ENCODE measurements at places on chromosomes 3 and 15.

DNA sequence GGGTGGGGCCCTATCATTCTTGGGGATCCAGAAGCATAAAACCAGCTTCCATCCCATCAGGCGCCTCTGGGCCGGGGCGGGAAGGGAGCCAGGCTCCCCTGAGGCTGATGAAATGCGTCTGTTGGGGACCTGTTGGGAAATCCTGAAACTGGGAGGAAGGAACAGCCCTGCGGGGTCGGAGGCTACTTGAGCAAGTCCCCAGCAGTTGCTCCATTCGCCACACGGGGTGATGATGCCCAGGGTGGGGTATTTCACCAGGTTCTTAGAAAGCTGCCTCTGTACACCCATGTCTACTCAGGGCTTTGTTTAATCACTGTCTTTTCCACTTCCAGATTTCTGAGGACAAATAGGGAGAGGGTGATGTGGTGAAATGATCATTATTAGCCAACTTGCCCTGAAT lies 25.4 kb upstream of the TSEN2 start:
- DNase-seq: no peak

DNA sequence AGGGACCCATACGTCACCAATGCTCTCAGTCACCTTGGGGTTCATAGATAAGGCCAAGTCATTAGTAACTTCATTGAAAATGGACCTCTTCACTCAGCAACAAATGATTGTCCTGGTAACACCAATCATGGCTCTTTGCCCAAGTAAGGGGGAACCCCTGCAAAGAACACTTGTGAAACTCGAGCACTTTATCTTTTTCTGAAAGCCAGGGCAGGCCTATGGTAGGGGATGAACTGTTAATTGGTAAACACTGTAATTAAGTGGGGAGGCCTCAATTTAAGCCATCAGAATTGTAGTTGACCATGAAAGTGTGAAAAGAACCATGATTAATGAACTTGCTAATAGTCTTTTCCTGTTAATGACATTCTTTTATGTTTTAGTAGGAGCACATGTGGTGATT lies 73.3 kb downstream of the ABHD5 start:
- DNase-seq: no peak

- no peak for DNase-seq
Observed at GRCh38 chr3:157023226-157023625, 136.7 kb downstream of the CCNL1 start.

GRCh38 chr3:174859114-174859735 lies at the start of gene NAALADL2:
Gene NAALADL2 (plus strand): TSS chr3:174859334.
- DNase-seq: no peak

DNA sequence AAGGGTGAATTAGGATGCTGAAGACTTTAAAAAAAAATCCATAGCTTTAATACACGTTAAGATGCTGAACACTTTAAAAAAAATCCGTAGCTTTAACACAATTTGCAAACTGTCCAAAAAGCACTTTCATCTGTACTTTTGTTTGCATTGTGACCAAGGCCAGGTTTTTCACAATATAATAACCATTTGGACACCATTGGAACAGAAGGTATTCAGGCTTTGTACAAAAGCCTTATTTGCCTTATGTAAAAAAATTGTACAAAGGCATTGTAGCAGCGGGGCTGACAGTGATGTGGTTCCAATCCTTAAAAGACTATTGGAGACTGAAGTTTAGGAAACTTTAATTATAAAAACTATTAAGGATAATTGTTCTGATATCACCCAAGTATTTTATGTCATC lies 15.2 kb upstream of the ICE2 start:
- no peak for DNase-seq

DNA sequence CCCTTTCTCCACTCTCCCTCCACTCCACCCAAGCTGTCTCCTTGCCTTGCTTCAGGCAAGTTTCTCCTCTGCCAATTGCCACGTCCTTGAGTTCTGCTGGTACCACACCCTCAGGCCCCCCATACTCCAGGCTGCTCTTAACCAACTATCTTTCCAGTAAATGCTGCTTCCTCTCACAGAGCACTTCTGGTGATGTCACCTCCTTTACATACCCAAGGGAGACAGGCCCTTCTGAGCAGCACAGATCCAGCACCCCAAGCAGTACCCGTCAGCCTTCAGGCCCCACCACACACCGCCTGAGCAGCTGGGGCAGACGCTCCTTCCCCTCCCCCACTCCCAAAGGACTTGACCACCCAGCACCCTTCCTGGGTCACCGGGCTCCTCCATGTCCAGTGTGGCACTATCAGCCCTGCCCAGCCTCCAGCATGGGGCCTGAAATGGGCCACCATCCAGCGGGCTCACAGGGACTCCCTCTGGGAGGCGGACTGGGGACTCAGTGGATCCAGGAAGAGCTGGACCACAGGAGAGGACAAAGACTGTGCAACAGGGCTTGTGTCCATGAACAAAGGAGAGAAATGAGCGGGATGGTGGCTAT lies 50.2 kb downstream of the KLF15 start:
- DNase-seq: no peak

DNA sequence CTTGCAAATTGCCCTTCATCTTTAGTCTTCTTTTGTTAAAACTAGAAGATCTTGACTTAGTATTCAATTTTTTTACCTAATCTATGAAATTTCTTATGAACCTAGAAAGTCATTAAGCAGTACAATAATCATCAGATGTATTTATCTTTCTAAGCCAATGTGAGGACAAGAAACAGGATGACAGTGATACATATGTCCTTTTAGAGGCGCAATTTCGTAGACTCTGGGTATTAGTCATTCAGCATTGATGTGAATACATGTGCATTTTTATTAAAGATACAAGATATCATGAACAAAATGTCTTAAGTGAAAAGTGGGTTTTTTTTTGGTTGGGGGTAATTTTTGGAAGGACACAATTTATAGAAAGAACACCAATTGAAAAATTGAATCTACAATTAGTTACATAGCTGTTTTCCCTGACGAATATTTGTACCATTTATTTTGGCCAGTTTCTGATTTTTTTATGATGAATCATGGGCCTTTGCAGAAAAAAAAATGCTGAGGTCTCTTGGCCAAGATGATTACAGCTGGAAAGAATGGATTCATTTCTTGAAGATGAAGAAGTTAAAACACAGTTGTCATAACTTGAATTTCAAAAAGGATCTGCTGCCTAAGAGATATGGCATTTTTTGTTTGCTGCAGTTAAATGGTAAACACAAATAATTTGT lies 48.9 kb upstream of the AGTR1 start:
- DNase-seq: no peak

- DNase-seq: no peak
Observed at GRCh38 chr3:58666683-58667082, at the start of gene FAM3D. Gene FAM3D (minus strand): TSS chr3:58666774. CDS start chr3:58655563, 11,211 bp downstream.

- no peak for DNase-seq
Observed at GRCh38 chr3:156985711-156986110, 159.6 kb downstream of the LEKR1 start.

- no peak for DNase-seq
Observed at GRCh38 chr3:105691633-105692032, 177.2 kb downstream of the CBLB start.

DNA sequence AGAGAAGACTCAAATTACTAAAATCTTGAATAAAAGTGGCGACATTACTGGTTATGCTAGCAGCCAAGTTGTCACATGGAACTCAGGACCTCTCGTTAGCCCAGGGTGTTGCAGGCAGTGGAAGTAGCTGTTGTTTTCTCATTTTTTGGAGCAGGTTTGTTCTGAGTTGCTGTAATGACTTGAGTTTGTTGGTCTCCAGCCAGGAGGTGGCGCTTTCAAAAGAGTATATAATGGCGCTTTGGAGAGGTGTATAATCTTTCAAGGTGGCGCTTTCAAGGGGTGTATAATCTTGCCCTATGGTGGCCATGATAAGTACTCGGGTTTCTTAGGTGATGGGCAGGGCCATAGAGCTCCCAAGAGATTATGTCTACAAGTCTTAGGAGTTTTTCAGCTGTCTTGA lies 632.7 kb downstream of the NTRK3 start:
- DNase-seq: no peak
